Tongue (tissue), 3 donors: ENCODE measurements at places on chromosomes 3 and 15.

GRCh38 chr3:177479630-177480029, 282.3 kb upstream of the TBL1XR1 start:
- DNase-seq: no peak

DNA sequence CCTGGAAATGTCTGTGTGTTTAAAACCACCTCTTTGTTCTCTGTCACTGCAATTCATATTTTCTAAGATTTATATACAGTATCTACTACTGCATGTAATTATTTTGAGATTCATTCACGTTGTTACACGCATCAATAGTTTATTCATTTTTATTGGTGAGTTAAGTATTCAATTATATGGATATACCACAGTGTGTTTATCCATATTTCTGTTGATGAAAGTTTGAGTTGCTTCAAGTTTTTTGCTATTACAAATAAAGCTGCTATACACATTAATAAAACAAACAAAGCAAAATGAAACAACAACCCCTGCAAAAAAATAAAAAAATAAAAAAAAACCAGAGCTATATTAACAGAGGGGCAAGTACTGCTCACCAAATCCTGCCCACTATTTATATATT, 122.3 kb downstream of the NR2E3 start:
- no peak for DNase-seq

- peak; percentile 51 for DNase-seq
Measured at GRCh38 chr3:105967117-105967516, 98.3 kb upstream of the CBLB start.

GRCh38 chr3:12308517-12308916, 19.6 kb downstream of the PPARG start:
- DNase-seq: no peak
